Thoracic aorta (tissue), 2 donors: ENCODE measurements at places on chromosomes 12 and 14. TPM values are rescaled to one million over a fixed set of nuclear protein-coding genes. Genes with fewer than 3 reads are reported as not detected.

Gene CACNA1C
- total RNA-seq: 70.0 TPM

Gene CD69
- total RNA-seq: 40.3 TPM

Gene ASPG
- 0.14 TPM for total RNA-seq

Gene LALBA
- not detected for total RNA-seq

DNA sequence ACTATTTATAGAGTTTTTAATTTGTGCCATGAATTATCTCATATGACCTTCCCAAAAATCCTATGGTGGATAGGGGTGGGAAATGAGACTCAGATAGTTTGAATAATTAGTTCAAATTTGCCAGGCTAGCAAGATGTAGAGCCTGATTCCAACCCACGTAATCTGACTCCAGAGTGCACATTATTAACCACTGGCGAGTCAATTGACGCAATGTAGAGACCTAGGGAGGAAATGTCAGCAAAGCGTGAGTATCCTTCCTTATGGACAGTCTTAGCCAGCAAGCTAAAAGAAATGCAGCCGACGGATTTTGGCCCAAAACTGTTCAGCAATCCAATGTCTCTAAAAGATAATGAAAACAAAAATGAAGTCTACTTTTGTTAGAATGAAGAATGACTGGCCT, 193.3 kb upstream of the KRR1 start:
- H3K4me3 ChIP-seq: no peak overlapping the region
- H3K4me1 ChIP-seq: peaks cover 2% of the 10 kb centered on the region
- no peaks in the 10 kb centered on the region for H3K27me3 ChIP-seq
- no peak overlapping the region for H3K27ac ChIP-seq

GRCh38 chr12:105358789-105359188, 28.3 kb downstream of the C12orf75 start:
- H3K36me3 ChIP-seq: no peaks in the 10 kb centered on the region
- DNase-seq: no peak
- H3K4me3 ChIP-seq: no peak overlapping the region
- no peaks in the 10 kb centered on the region for H3K27me3 ChIP-seq
- peaks cover 25% of the 10 kb centered on the region for H3K4me1 ChIP-seq

- H3K36me3 ChIP-seq: no peaks in the 10 kb centered on the region
- H3K4me3 ChIP-seq: no peak overlapping the region
- peaks cover 8% of the 10 kb centered on the region for H3K4me1 ChIP-seq
- H3K27ac ChIP-seq: peak overlapping the region; percentile 6
- DNase-seq: peak; percentile 2
Measured at GRCh38 chr12:100955139-100955538, 160.6 kb downstream of the ANO4 start.

GRCh38 chr14:23302290-23303225, at the start of gene PPP1R3E:
TSS of gene PPP1R3E (minus strand) at chr14:23302859. CDS start at chr14:23302576, 283 bp downstream.
- H3K4me3 ChIP-seq: peak within 1 kb of the TSS; percentile 80
- peaks cover 16% of the 10 kb centered on the region for H3K4me1 ChIP-seq
- no peak for DNase-seq
- peak within 1 kb of the TSS; percentile 98 for H3K27ac ChIP-seq
- no peaks in the 10 kb centered on the region for H3K27me3 ChIP-seq

- H3K4me1 ChIP-seq: no peaks in the 10 kb centered on the region
- no peaks in the 10 kb centered on the region for H3K27me3 ChIP-seq
- DNase-seq: no peak
- H3K27ac ChIP-seq: no peak overlapping the region
- H3K36me3 ChIP-seq: no peaks in the 10 kb centered on the region
Measured at GRCh38 chr12:76152181-76152807, 67.8 kb upstream of the NAP1L1 start.

GRCh38 chr12:114913871-114914801, 230.2 kb upstream of the TBX3 start:
- H3K4me3 ChIP-seq: no peak overlapping the region
- H3K36me3 ChIP-seq: no peaks in the 10 kb centered on the region
- H3K27ac ChIP-seq: no peak overlapping the region
- no peaks in the 10 kb centered on the region for H3K4me1 ChIP-seq
- no peak for DNase-seq
- no peaks in the 10 kb centered on the region for H3K27me3 ChIP-seq
